ENCODE measurements at places on chromosomes 7 and 10.

GRCh38 chr10:63561341-63561740 is 40.1 kb downstream of the REEP3 start:
- DNase-seq: no peak

DNA sequence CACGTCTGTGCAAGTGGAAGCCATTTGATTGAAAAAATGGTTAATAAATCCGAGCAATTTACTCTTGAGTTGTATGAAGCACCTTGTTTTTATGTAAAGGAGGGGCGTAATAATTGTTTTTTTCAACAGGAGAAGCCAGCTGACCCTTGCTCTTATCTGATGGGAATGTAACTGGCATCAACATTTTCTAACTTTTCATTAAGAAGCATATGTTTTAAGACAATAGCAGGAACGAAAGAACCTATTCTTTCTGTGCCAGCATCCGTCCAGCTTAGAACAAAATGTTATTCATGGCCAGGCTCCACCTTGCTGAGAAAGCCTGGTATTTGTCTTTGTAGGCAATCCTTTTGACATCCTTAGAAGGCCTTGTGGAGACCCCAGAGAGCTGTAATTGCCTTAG is 22.2 kb upstream of the AFAP1L2 start:
- no peak for DNase-seq

GRCh38 chr7:106415433-106415832 is 130.7 kb upstream of the NAMPT start:
- no peak for DNase-seq

- no peak for DNase-seq
Observed at GRCh38 chr10:33365871-33366411, 31.5 kb upstream of the NRP1 start.

- peak; percentile 4 for DNase-seq
Observed at GRCh38 chr7:131404226-131404911, 76.7 kb downstream of the MKLN1 start.

DNA sequence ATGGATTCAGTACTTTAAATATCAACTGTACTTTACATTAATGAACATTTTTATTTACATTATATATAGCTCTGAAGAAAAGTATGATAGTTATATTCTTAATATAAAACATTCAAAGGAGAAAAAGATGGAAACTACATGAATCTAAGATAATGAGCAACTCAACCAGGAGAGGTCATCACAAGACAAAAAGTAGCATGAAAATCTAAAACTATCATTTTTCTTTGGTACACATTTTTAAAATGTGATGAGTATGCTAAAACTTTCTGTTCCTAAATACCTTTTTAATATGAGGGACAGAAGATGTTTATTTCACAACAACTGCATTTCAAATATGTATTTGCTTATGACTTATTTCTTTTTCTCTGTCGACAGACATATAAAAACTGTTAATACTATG is 2.4 kb downstream of the CNTNAP2 start:
- no peak for DNase-seq

- peak; percentile 13 for DNase-seq
Observed at GRCh38 chr7:134472572-134473244, 13.8 kb upstream of the AKR1B1 start.
